ENCODE measurements at places on chromosomes 5 and 9.

DNA sequence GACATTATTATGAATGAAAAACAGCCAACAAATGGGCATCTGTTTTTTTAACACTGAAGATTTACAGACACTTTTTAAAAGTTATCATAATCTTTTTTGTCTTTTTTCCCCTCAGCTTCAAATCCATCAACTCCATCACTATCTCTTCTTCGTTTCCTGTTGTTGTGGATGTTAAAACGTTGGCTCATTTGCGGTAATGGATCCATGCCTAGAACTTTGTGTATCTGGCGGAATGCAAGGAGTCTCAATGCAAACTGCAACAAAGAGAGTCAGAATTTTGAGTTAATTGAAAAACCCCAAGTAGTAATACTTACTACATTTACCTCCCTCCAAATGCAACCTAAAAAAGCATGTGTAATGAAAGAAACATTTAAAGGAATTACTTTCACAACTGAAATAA lies 42.9 kb upstream of the MTMR12 start:
- no peak for DNase-seq

GRCh38 chr5:150441813-150442698 lies 7.5 kb downstream of the RPS14 start:
- DNase-seq: no peak

- DNase-seq: no peak
Observed at GRCh38 chr9:5958273-5958672, 57.2 kb downstream of the RANBP6 start.

GRCh38 chr5:135241536-135241935 lies 157.5 kb downstream of the MACROH2A1 start:
- no peak for DNase-seq

GRCh38 chr9:136361047-136361753 lies 2.3 kb downstream of the DNLZ start:
- DNase-seq: no peak

GRCh38 chr5:137199201-137199600 lies 299.9 kb downstream of the SPOCK1 start:
- no peak for DNase-seq

GRCh38 chr5:63053019-63053638 lies 474.5 kb downstream of the LRRC70 start:
- no peak for DNase-seq

- DNase-seq: no peak
Observed at GRCh38 chr5:159641371-159642039, 274.8 kb upstream of the ADRA1B start.

GRCh38 chr5:136749016-136749415 lies 383.7 kb upstream of the TRPC7 start:
- DNase-seq: no peak

DNA sequence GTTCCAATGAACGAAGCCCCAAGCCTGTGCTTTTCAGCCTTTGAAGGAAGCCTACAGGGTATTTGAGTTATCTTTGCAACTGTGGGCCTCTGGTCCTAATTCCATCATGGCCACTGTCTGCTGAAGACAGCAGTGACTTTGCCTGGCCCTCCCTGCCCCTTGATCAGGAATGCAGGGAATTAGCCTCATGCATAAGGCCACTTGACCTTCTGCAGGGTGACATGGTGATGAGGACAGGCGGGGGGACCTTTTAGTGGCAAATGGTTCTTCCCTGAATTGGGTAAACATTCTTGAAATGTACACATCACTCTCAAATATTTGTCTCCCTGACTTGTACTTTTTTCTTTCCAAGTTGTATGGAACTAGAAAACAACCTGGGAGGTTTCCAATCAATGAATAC lies 25.2 kb upstream of the XPA start:
- no peak for DNase-seq

DNA sequence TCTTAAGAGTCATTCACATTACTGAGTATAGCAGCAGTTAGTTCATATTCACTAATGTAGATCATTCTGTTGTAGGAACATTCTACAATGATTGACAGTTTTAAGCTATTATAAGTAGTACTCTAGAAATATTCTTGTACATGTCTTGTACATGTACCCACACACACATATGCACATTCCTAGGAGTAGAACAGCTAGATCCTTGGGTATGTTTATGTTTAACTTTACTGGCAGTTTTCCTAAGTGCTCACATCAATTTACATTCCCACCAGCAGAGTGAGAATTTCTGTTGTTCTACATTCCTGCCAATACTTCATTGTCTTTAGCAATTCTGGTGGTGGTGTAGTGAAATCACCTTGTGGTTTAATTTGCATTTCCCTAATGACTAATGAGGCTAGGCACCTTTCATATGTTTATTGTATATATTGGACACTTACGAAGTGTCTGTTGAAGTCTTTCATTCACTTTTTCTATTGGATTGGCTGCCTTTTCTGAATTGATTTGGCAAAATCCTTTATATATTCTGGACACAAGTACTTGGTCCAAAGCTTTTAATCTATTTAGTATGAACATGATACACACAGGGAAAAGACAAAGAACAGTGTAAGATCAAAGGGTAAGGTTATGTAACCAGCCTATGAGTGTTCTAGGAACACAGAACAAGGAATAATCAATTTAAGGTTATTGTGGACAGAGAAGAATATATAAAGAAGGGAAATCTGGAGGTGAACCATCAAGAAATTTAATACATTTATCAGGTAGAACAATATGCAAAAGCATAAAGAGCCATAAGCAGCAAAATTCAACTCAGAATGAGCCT lies 95.6 kb downstream of the MLLT3 start:
- no peak for DNase-seq

- no peak for DNase-seq
Observed at GRCh38 chr9:90847971-90848370, 46.4 kb downstream of the SYK start.

- no peak for DNase-seq
Observed at GRCh38 chr9:126496781-126497659, 116.7 kb upstream of the LMX1B start.

DNA sequence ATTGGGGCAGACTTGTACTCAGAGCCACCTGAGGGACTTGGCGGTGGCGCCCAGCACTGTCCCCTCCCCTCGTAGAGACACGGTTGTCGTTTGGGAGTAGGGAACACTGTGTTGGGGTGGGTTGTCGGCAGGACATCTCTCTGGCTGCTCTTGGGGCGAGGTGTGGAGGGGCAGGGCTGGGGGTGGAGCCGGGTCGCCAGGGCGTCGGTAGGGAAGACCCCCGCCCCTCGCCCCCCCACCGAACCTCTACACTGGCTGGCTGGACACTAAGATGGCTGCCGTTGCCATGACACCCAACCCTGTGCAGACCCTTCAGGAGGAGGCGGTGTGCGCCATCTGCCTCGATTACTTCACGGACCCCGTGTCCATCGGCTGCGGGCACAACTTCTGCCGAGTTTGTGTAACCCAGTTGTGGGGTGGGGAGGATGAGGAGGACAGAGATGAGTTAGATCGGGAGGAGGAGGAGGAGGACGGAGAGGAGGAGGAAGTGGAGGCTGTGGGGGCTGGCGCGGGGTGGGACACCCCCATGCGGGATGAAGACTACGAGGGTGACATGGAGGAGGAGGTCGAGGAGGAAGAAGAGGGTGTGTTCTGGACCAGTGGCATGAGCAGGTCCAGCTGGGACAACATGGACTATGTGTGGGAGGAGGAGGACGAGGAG lies 778 bp downstream of the TRIM41 start:
- DNase-seq: peak; percentile 55

DNA sequence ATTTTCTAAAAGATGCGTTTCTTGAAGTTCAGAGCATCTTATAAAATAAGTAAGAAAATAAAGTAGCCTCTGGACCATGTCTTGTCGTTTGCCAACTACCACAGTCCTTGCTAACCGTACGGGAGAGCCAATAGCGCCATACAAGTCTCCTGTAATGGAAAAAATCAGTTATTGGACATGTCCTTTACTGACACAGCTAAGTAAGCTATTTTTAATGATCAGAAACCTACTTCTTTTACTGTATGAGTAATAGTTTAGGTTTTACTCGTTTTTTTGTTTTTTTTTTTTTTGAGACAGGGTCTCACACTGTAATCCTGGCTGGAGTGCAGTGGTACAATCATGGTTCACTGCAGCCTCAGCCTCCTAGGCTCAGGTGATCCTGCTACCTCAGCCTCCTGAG lies 37.7 kb upstream of the RAPGEF6 start:
- DNase-seq: no peak

GRCh38 chr5:14197056-14197455 lies 53.9 kb downstream of the TRIO start:
- no peak for DNase-seq

DNA sequence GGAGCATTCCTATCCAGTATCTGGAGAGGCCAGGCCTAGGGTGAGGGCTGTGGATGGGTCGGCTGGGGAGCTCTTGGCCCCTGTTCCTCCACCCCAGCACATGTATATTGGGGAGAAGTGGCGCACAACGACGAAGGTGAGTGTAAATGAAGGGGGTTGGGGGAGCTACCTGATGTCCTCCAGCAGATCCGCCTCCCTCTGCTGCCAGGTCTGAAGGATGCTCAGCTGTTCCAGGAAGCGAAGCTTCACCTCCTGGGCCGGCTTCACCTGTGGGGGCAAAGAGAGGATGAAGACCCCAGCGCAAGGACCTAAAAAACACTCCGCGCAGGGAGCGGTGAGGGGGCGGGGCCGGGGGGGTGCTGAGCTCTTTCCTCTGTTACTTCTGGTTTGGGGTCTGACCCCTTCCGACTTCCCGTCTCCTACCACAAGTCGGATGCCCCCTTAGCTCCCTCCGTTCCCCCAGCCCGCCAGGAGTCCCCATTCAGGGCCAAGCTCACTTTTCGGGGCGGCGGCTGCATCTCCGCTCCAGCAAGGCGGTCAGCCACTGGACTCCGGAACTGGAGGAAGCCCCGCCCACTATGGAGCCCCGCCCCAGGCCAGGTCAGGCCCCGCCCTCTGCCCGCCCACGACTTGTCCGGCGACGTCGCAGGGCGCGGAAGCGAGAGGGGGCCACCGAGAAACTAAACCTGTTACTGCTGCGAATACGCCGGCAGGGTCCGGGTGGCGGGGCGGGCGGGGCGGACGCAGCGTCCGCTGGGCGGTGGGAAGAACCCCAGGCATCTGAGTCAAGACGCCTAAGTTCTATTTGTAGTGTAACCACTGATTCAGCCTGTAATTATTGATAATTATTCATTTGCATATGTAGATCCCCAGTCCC lies at the start of gene FCHSD1:
Gene FCHSD1, minus strand, starts transcription at position 568 of the 877 bp plus-strand sequence. Its CDS starts 50 bp downstream, at position 518.
- DNase-seq: peak; percentile 83

- DNase-seq: no peak
Observed at GRCh38 chr9:104412238-104412637, 91.8 kb upstream of the OR13F1 start.

- no peak for DNase-seq
Observed at GRCh38 chr9:105232207-105232606, 12.2 kb upstream of the SLC44A1 start.

GRCh38 chr5:17069995-17070511 lies 134.0 kb upstream of the MYO10 start:
- no peak for DNase-seq

DNA sequence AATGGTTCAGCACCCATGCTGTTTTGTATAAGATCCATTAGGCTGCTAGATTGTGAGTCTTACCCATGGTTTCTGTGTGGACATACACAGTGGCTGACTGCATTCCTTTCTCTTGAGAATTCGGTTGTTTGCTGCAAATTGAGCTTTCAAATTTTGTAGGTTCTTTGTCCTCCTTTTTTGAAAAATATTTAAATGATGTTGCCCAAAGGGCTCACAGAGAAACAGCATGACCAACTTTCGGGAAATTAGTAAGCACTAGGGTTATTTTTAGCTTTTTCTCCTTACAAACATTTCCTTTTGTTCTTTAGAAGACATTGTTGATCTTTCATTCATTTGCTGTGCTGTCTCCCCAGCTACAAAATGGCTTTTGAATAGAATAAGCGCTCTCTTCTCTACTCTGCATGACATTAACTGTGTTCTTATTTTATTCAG lies 79.4 kb downstream of the NLN start:
- DNase-seq: no peak

- DNase-seq: no peak
Observed at GRCh38 chr9:107261106-107261505, 22.0 kb upstream of the RAD23B start.

GRCh38 chr9:22208846-22209585 lies 199.9 kb upstream of the CDKN2B start:
- no peak for DNase-seq

- no peak for DNase-seq
Observed at GRCh38 chr5:5040712-5041111, 99.4 kb upstream of the ADAMTS16 start.

- DNase-seq: no peak
Observed at GRCh38 chr9:115115117-115115880, 2.7 kb downstream of the TNC start.

- DNase-seq: no peak
Observed at GRCh38 chr9:87464110-87464991, 33.3 kb upstream of the DAPK1 start.

Measured in progenitor cell of endocrine pancreas (in vitro differentiated cells).